Activated gamma-delta T cell (primary cell): ENCODE measurements at places on chromosomes 2 and 18.

GRCh38 chr18:48782381-48782861 is 168.3 kb downstream of the SMAD7 start:
- DNase-seq, result no peak

DNA sequence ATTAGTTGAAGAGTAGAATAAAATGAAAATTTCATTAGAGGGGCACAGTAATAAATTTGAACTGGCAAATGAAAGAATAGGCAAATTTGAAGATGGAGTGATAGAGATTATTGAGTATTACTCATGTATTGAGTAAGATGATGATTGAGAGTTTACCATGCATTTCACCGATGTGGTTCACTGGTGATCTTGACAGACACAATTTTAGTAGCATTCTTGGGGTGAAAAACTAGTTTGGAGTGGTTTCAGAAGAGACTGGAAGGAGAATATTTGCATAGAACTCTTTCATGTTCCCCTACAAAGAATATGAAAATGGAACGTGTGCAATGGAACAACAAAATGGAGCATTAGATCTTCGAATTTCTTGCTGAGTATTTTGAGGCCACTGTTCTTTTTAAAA is 121.4 kb downstream of the ASXL3 start:
- no peak for DNase-seq

DNA sequence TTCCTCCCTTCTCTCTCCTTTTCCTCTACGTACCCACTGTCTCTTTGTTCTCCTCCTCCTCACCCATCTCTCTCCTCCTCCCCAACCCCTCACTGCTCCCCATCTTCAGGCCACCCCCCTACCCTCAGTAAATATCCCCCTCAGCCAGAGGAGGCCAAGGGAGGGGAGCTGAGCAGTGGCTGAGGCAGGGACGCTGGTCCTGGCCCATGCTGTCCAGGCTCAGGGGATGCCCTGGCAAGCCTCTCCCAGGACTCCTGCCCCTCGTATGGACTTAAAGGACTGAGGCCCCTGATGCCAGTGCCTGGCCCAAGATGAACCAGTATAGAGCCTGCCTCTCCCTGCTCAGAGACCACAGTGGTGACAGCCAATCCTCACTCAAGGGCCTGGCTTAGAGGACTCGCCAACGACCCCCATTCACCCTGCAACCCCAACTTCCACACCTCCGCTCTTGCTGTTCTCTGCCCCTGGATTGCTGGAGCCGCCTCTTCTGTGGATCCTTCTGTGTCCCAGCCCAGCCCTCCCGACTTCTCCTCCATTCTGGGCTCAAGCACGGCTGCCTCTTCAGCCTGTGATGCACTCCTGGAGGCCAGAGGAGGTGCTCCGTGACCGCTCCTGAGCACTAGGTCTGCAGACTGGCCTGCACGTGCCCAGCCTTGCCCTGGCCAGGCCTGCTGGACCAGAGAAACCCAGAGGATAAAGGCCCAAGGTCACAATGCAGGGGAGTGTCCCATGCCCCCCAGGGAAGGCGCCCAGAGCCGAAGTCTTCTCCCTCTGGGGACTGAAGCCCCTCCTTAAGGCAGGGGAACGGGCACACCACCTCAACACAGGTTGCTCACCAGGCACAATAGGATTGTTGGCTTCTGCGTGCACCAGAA is 9.5 kb upstream of the DUSP2 start:
- no peak for DNase-seq

DNA sequence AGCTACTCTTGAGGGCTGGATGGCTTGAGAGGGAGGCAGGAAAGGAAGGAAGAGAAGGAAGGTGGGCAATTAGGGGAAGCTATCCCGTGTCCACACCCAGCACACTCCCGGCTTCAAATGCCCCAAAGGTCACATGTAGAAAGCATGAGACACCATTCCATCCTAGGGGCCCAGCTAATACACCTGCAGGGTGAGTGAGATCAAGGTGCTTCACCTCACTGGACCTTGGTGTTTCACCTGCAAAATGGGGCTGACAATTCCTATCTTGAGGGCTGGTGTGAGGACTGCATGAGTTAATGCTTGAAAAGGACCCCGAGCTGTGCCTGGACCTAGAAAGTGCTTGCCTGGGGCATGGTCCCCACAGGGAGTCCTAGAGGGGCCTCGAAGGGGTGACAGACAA is 50.8 kb upstream of the SMAD7 start:
- no peak for DNase-seq

- no peak for DNase-seq
Observed at GRCh38 chr18:50847192-50847591, 27.4 kb upstream of the MRO start.

- DNase-seq, result no peak
Observed at GRCh38 chr18:10497206-10497749, 28.5 kb upstream of the NAPG start.

DNA sequence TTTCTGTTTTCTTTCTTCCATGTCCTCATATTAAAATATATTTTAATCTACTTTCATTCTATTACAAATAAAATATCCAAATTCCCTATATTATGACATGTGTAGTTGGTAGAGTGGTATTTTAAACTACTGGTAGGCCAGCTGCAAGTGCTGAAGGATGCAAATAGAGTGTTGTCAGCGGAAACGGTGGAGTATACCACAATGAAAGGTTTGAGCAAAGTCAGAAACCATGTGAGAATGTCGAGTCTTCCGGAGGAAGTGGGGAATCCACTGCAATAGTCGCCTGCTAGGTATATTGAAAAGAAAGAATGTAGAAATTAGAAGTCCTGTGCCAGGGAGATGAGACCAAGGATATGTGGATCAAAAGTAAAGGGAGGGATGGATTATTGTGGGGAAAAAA is 373.9 kb downstream of the DSEL start:
- DNase-seq, result no peak

DNA sequence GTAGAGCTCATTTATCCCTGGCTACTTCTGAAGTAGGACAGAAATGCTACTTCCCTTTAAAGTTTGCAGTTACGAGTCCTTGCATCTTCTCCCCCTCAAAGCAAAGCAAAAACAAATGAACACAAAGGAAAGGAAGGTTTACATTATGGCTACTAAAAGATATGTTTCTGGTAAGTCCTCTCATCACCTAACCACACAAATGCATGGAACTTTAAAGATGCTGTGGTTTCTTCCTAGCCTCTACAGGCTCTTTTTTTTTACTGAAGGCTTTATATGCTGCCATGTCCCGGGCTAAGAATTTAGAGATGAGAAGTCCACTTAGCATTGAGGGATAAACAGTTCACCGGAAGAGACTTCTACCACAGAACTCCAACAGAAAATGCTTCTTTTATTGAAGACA is 291.2 kb downstream of the SS18 start:
- no peak for DNase-seq

DNA sequence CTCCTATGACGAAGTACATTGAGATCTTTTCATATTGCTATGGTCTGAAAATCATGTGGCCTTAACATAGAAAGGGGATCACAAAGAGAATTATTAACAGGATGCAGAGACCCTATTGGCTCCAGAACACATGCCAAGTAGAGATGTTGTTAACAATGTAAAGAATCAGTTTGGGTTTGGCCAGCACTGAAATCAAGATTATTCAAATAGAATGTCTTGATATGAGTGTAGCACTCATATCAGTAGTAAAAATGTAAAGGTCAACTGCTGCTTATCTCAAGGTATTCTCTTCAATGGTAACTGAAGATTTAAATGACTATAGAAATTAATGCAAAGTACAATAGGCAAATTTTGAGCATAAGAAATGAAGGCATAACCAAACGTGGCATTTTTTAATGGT is 262.8 kb downstream of the PTH2R start:
- DNase-seq, result no peak

GRCh38 chr2:96867756-96868554 is 1.9 kb downstream of the SEMA4C start:
- peak; percentile 26 for DNase-seq

GRCh38 chr2:48677450-48677849 is 59.8 kb downstream of the GTF2A1L start:
- DNase-seq, result no peak

DNA sequence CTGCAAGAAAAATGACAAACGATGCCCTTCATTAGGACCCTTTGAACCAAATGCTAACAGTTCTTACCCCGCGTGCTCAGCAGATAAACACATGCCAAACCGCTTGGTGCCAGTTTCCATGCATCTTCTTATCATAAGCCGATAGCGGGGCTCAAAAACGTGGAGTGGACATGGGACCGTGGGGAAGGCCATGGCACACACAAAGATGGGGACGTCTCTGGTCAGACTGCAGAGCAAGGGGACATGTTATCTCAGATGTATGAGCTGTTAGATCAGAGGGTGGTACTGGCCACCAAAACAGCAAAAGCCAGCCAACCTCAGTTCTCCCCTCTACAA is 28.2 kb downstream of the LONRF2 start:
- DNase-seq, result no peak

- DNase-seq, result no peak
Observed at GRCh38 chr2:182541268-182541667, 114.4 kb upstream of the PDE1A start.

- no peak for DNase-seq
Observed at GRCh38 chr2:127857265-127857808, 618 bp downstream of the POLR2D start.

GRCh38 chr2:69660637-69661036 is 17.1 kb upstream of the AAK1 start:
- no peak for DNase-seq

- DNase-seq, result no peak
Observed at GRCh38 chr2:118291251-118291880, 203.1 kb downstream of the INSIG2 start.

- DNase-seq, result no peak
Observed at GRCh38 chr2:27494284-27494943, 586 bp downstream of the FNDC4 start.

GRCh38 chr2:75698918-75699317 is 11.8 kb downstream of the GCFC2 start:
- no peak for DNase-seq

DNA sequence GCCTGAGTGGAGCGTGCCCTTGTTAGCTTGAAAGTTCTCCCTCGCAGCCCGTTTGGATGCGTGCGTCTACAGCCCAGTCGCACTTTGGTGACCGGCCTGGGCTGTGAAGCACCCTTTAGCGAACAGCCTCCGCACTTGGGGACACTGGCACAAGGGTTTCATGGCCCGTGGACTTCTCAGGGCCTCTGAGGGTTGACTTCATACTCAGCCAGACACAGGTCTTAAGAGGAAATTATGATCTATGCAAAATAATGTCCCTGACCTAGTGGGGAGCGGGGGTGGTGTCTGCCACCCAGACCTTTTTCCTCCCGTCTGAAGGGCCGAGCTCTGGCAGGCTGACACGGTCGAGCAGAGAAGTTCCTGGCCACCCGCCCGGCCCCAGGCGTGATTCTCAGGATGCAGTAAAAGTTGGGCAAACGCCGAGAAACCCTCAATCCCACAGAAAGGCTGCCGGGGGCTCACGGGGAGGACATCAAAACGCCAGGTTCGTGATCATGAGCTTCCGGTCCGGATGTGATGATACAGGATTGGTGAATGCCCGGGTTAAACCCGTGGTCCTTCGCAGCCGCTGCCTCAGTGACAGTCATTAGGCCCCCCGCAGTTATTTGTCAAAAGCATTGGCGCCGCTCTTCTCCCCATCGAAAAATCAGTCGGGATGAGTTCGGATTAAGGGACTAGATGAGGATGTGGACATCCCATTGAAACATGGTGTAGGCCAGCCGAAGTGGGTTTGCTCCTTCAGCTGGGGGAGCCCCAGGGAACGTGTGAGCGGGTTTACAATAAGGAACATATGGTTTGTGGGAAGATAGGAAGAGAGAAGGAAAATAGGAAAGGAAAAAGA is 3.6 kb upstream of the PAX3 start:
- no peak for DNase-seq

GRCh38 chr2:96693286-96694200 is 46.3 kb downstream of the LMAN2L start:
- DNase-seq, result no peak

DNA sequence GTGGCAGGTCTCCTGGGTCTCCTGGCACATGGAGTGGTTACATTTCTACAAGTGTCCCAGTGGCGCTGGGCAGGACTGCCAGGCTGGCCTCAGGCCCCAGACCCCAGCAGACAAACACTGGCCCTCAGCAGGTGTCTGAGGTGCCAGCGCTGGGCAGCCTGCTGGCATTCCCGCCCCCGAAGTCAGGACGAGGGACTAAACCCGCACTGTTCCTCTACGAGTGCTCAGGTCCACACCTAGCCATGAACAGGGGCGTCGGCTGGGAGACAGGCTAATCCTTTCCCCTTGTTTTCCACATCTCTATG is 12.8 kb downstream of the SNED1 start:
- DNase-seq, result no peak

DNA sequence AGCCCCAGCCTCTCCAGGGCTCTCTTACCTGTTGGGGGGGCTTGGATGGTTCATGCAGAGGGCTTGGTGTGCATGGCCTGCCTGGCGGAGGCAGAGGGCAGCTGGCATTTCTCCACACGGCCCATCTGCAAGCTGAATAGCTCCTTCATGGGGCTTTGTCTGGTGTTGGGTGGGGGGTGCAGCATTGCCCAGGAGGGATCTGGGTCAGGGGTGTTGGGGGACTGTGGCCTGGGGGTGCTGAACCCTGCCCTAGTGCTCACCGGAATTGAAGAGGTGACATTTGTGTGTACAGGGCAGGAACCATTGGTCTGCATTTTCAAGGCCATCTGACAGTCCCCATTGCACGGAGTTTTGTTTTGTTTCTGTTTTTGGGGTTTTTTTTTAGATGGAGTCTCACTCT is 58.8 kb upstream of the HAAO start:
- DNase-seq, result no peak

DNA sequence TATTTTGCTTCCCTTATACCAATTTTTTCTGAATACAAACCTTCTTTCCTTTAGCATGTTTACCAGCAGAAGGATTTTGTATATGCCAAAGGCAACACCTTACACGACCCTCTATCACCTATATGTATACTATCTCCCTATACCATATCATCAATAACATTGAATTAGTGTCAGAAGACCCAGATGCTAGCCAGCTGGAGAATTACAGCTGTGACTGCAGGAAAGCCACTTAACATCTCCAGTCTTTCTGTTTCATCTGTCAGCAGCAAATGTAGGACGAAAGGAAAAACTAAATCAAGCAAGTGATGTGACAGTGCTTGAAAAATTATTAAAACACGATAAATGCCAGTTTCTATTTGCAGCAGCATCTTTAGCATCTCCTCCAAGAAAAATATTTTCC is 193.7 kb downstream of the STK39 start:
- DNase-seq, result no peak

- DNase-seq, result no peak
Observed at GRCh38 chr2:3433339-3433699, 53.8 kb downstream of the TRAPPC12 start.
